Activated T-cell treated with anti-CD3 and anti-CD28 coated beads, Interleukin-2, amount 50 U/mL, for 72 hours (primary cell): ENCODE measurements at places on chromosomes 13 and 19. TPM values are rescaled to one million over a fixed set of nuclear protein-coding genes. Genes with fewer than 3 reads are reported as not detected.

Gene TPP2
- total RNA-seq = 55.3 TPM

GRCh38 chr13:90918536-90918935 is 429.0 kb upstream of the MIR17HG start:
- no peaks in the 10 kb centered on the region for H3K4me1 ChIP-seq
- H3K36me3 ChIP-seq = no peaks in the 10 kb centered on the region
- no peak overlapping the region for H3K4me3 ChIP-seq
- no peak overlapping the region for H3K27ac ChIP-seq

Gene OR7E24
- not detected for total RNA-seq

GRCh38 chr13:65825039-65825438 is 1405.1 kb downstream of the PCDH9 start:
- H3K4me3 ChIP-seq = no peak overlapping the region
- no peaks in the 10 kb centered on the region for H3K36me3 ChIP-seq
- no peaks in the 10 kb centered on the region for H3K27me3 ChIP-seq
- no peak overlapping the region for H3K27ac ChIP-seq
- DNase-seq = no peak

GRCh38 chr19:12617646-12618045 is 6.9 kb downstream of the ZNF791 start:
- H3K4me1 ChIP-seq = peaks cover 43% of the 10 kb centered on the region
- H3K27ac ChIP-seq = no peak overlapping the region
- H3K27me3 ChIP-seq = no peaks in the 10 kb centered on the region
- no peak overlapping the region for H3K4me3 ChIP-seq

DNA sequence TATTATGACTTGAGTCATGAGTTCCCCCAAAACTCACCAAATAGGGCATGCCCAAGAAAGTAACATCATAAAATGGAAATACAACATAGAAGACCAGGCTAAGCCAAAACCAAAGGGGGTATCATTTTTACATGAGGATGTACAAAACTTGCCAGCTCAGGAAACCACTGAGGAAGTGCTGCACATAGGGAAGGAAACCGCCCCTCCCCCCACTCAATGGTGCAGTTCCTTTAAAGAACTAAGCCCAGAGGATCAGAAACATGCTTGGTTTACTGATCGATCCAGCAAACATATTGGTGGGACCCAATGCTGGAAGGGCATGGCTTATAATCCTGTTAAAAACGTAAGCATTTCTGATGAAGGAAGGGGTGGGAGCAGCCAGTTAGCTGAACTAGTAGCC is 4.2 kb upstream of the ZNF486 start:
- no peaks in the 10 kb centered on the region for H3K27me3 ChIP-seq
- H3K36me3 ChIP-seq = peaks cover 14% of the 10 kb centered on the region
- DNase-seq = no peak
- peaks cover 12% of the 10 kb centered on the region for H3K4me1 ChIP-seq
- H3K27ac ChIP-seq = no peak overlapping the region

DNA sequence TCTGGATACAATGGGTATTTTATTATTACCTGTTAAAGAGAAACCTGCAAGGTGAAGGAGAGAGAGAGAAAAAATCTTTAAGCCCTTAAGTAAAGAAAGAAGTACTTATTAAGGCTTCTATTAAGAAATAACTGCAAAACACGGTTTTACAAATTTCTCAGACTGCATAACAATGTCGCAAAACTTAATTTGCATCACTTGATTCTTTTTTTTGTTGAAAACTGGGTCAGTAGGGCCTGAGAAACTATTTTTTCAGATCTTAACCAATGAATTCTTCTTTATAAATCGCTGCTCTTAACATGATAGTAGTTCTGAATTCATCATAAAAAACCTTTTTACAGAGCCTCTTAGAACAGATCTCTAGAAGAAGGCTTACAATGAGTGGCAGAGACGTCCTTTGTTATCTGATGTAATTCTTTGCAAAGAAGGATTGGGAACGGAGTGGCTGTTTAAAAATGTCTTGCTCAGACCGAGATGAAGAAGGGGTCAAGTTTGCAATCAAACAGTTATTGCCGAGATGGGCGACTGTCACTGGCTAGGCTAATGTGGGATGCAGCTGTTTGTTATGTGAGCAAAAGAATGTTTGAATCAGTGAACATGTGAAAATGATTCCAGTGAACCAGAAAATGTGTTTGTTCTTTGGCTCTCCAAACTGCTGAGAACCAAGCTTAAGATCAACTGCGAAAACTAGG is 76.3 kb downstream of the ZNF536 start:
- H3K4me3 ChIP-seq = no peak overlapping the region
- no peaks in the 10 kb centered on the region for H3K4me1 ChIP-seq
- H3K36me3 ChIP-seq = no peaks in the 10 kb centered on the region
- no peak for DNase-seq

DNA sequence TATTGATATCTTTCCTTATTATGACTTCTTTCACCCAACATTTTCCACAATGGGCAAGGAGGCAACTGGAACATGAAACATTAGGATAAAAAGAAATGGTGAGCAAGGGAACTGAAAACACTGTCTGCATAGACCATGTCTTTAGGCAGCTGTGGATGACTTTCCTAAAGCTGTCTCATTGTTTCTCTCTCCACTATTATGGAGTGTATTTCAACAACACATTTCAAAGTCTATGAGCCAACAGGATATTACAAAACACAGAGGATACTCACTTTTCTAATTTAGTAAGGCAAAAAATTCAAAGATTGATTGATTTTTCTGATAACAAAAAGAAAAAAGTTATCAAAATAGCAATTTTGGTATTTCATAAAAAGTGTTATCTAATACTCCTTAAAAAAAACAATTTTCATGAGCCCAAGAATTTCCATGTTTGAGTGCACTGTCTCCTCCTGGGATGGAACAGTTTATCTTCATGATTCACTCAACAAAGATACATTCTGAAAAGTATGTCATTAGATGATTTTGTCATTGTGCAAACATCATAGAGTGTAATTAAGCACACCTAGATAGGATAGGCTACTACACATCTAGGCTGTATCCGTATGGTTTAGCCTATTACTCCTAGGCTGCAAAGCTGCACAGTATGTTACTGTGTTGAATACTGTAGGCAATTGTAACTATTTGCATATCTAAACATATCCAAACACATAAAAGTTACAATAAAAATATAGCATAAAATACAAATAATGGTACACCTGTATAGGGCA is 1568.4 kb downstream of the SLITRK5 start:
- H3K4me3 ChIP-seq = no peak overlapping the region
- no peaks in the 10 kb centered on the region for H3K4me1 ChIP-seq
- DNase-seq = no peak
- H3K27me3 ChIP-seq = no peaks in the 10 kb centered on the region
- no peaks in the 10 kb centered on the region for H3K36me3 ChIP-seq

Gene CLDND2
- 14.0 TPM for total RNA-seq

GRCh38 chr19:5204212-5204611 is 136.4 kb downstream of the PTPRS start:
- no peak overlapping the region for H3K27ac ChIP-seq
- no peak overlapping the region for H3K4me3 ChIP-seq
- H3K4me1 ChIP-seq = no peaks in the 10 kb centered on the region
- H3K27me3 ChIP-seq = no peaks in the 10 kb centered on the region
- peaks cover 3% of the 10 kb centered on the region for H3K36me3 ChIP-seq

DNA sequence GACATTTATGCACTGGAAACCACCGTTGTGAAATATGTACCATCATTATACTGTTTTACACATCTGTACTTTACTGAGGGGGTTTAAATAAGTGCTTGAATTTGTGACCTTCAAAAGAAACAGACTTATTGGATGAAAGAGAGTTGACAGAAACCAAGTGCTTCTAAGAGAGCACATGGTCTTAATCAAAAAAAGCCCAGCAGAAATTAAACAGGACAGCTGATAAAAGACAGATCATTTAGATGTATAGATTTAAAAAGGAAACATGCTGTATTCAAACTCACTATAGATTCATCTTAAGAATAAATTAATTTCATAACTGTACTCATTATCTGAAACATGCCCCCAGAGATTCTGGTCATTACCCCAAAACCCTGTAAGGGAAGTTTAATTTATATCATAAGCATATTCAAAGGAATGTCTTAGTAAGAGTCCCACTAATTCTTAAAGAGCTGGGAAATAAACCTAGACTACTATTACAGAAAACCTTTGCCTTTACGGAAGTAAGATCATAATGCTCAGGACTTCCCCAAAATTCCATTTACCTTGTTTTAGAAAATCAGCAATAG is 421.8 kb downstream of the DCT start:
- H3K4me3 ChIP-seq = no peak overlapping the region
- no peak overlapping the region for H3K27ac ChIP-seq
- no peak for DNase-seq
- H3K4me1 ChIP-seq = no peaks in the 10 kb centered on the region
- H3K36me3 ChIP-seq = no peaks in the 10 kb centered on the region

GRCh38 chr13:49954674-49955455 is 18.7 kb upstream of the SPRYD7 start:
- H3K4me1 ChIP-seq = peaks cover 6% of the 10 kb centered on the region
- no peaks in the 10 kb centered on the region for H3K36me3 ChIP-seq
- no peak overlapping the region for H3K4me3 ChIP-seq
- H3K27me3 ChIP-seq = peaks cover 17% of the 10 kb centered on the region

DNA sequence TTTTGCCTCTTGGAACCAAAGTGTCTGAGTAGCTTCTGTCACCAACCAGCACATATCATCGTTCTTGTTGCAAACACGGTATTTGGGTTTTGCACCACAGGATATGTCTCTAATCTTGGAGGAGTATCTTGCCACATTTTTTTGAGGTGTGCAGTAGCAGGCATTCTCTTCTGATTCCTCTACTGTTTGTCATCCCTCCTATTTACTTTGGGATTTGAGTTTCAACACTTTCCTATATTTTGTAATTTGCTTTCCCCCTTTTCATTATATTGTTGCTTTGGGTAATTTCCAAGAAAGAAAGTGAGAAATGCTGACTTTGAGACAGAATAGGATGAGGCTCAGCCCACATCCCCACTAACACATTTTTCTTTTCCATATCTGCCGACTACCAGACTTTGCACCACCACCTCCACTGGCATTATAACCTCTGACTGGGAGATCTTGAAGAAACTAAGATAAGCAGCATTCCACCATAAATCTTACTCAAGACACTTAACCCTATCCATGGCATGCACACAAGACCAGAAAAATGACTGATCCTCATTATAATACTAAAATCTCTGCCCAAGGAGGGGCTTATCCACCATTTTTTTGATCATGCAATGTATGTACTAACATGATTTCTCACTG is 12.0 kb upstream of the DZIP1 start:
- no peaks in the 10 kb centered on the region for H3K4me1 ChIP-seq
- DNase-seq = no peak
- no peak overlapping the region for H3K4me3 ChIP-seq
- H3K27me3 ChIP-seq = peaks cover 16% of the 10 kb centered on the region
- H3K27ac ChIP-seq = no peak overlapping the region

Gene GNG8
- total RNA-seq = 24.8 TPM

DNA sequence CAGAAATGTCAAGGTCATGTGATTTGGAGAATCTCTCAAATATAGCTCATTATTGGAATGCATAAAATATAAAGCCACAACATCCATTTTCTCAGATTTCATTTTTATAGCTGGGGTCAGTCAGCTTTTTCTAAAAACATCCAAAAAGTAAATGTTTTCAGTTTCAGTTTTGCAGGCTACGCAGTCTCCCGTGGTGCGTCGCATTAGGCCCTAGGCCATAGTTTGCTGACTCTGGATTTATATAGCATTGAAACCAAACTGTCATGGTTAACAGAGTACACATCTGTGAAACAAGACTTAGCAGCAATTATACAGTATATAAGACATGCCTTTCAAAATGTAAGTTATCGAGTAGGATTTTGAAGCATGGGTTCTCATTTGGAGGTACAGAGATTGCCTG is 140.0 kb downstream of the IRS2 start:
- no peak overlapping the region for H3K27ac ChIP-seq
- H3K36me3 ChIP-seq = peaks cover 5% of the 10 kb centered on the region
- no peaks in the 10 kb centered on the region for H3K4me1 ChIP-seq
- no peak for DNase-seq

- H3K36me3 ChIP-seq = peaks cover 9% of the 10 kb centered on the region
- H3K27ac ChIP-seq = peak overlapping the region; percentile 83
- H3K27me3 ChIP-seq = no peaks in the 10 kb centered on the region
- peak overlapping the region; percentile 82 for H3K4me3 ChIP-seq
These were observed 8.1 kb downstream of the PTGIR start for GRCh38 chr19:46616631-46617322.

Gene GJA3
- 0.74 TPM for total RNA-seq

- DNase-seq = no peak
- no peaks in the 10 kb centered on the region for H3K36me3 ChIP-seq
- H3K27ac ChIP-seq = no peak overlapping the region
These were observed 783.4 kb upstream of the ARGLU1 start for GRCh38 chr13:107351305-107351704.

DNA sequence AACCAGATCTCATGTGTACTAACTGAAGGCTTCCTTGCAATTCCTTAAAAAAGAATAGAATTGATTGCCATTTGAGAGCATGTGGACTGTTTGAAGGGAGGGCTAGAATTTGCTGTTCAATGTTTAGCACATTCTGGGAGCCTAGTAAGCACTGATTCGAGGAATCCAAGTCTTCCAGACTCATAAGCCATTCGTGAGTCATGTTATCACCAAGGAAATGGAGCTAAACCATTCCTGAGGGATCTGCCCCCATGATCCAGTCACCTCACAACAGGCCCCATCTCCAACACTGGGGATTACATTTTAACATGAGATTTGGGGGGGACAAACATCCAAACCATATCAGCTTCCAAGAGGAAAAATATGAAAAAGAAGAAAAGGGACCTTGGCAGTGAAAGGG is 276.4 kb downstream of the KCNRG start:
- H3K36me3 ChIP-seq = no peaks in the 10 kb centered on the region
- H3K27ac ChIP-seq = no peak overlapping the region
- DNase-seq = no peak
- no peak overlapping the region for H3K4me3 ChIP-seq
- H3K27me3 ChIP-seq = peaks cover 7% of the 10 kb centered on the region

Gene CEACAM4
- not detected for total RNA-seq

DNA sequence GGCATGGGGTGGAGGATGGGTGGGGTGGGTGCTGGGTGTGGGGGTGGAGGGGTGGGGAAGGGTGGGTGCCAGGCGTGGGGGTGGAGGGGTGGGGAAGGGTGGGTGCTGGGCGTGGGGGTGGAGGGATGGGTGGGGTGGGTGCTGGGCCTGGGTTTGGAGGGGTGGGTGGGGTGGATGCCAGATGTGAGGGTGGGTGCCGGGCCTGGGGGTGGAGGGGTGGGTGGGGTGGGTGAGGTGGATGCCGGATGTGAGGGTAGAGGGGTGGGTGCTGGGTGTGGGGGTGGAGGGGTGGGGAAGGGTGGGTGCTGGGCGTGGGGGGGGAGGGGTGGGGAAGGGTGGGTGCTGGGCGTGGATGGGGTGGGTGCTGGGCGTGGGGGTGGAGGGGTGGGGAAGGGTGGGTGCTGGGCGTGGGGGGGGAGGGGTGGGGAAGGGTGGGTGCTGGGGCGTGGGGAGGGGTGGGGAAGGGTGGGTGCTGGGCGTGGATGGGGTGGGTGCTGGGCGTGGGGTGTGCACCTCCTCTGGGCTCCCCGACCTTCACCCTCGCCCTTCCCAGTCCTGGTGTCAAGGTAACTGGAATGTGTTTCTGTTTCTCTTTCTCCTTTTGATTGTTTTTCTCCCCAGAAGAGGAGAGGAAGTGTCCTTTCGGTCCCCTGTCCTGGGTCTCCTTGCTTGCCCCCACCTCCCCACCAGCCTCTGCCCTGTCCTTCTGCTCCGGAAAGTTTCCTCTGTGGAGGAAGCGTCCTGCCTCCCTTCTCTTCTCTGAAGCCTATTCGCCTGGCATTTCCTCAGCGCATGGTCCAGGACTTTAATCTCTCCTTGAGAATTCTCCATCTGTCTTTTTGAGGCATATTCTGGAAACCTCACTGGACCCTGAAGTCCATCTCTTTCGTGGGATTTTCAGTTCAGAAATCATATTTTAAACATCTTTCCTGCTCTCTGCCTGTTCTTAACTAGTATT is 22.9 kb upstream of the CFAP97D2 start:
- H3K4me1 ChIP-seq = peaks cover 63% of the 10 kb centered on the region
- H3K27me3 ChIP-seq = no peaks in the 10 kb centered on the region
- H3K27ac ChIP-seq = peak overlapping the region; percentile 76
- H3K36me3 ChIP-seq = peaks cover 4% of the 10 kb centered on the region
